ENCODE measurements at places on chromosomes 2 and 18. TPM values are rescaled to one million over a fixed set of nuclear protein-coding genes. Genes with fewer than 3 reads are reported as not detected.

- DNase-seq: no peak
Measured at GRCh38 chr2:62349788-62350187, 153.9 kb downstream of the B3GNT2 start.

DNA sequence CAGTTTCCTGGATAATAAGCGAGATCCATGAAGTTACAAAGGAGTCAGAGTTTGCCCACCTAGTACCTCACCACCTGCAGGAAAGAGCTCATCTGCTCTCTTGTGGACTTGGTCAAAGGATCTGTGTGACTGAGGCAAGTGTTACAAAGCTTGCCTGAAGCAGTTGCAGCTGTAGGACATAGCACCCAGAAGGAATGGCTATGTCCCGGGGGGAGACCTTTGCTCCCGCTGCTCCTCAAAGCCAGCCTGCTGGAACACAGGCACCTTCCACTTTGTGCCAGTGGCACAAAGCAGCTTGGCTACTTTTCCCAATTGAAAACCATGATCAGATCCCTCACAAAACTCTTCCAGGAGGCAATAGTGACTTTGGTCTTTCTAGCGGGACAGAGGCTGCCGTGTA, 3.1 kb upstream of the SULT1C2 start:
- no peak for DNase-seq

DNA sequence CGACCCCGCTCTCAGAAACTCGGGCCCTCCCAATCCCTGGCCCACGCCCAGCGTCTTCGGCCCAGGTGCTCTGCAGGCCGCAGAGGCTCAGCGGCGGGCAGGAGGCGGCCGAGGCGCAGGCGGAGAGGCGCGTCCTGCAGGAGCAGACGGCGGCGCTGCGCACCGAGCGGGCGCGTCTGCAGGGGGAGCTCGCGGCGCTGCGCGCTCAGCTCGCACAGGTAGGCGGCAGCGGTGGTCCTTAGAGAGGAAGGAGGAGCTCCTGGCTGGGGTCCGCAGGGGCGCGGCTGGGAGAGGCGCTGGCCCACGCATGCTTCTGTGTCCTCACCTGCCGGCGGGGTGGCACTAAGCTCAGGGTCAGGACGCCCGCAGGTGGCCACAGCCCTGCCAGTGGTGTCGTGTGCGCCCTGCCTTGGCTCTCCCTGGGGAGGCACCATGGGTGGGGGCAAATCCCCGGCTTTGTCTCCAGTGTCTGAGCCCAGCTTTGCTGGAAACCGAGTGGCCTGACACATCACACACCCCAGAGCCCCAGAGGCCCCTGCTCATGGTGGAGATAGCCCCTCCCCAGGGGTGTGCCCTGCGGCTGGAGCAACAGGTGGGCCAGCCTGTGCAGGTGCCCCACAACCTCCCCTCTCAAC, 14.9 kb upstream of the SNED1 start:
- DNase-seq: peak; percentile 38

- no peak for DNase-seq
Measured at GRCh38 chr2:201378496-201379397, 21.6 kb upstream of the FLACC1 start.

- no peak for DNase-seq
Measured at GRCh38 chr18:59453468-59453961, 94.5 kb upstream of the LMAN1 start.

- DNase-seq: no peak
Measured at GRCh38 chr2:230735884-230736283, 23.2 kb downstream of the CAB39 start.

- no peak for DNase-seq
Measured at GRCh38 chr2:150449856-150450255, 37.6 kb downstream of the RND3 start.

GRCh38 chr2:230781130-230781797, 68.6 kb downstream of the CAB39 start:
- DNase-seq: no peak

Gene SIX3
- total RNA-seq: not detected

Gene ACTR1B
- 67.4 TPM for total RNA-seq

Gene MEIS1
- 105 TPM for total RNA-seq

Gene CREG2
- total RNA-seq: 1.8 TPM

Gene TEX44
- not detected for total RNA-seq

Gene ESPNL
- 2.4 TPM for total RNA-seq

Gene CYP1B1
- 12.3 TPM for total RNA-seq

Gene MYO5B
- total RNA-seq: 46.2 TPM

Gene SCN1A
- total RNA-seq: not detected

Gene G6PC2
- total RNA-seq: not detected

Measured in ureter (tissue), 1 donor.